ENCODE measurements at places on chromosomes 7 and 10. TPM values are rescaled to one million over a fixed set of nuclear protein-coding genes. Genes with fewer than 3 reads are reported as not detected.

ELN gene
- 13.3 TPM for total RNA-seq

DYNC1I1 gene
- 65.2 TPM for total RNA-seq

WDR86 gene
- total RNA-seq = 14.4 TPM

COL13A1 gene
- total RNA-seq = 4.4 TPM

MMD2 gene
- not detected for total RNA-seq

GSAP gene
- total RNA-seq = 30.2 TPM

TMEM229A gene
- total RNA-seq = not detected

POM121 gene
- total RNA-seq = 16.6 TPM

CHRM2 gene
- 100 TPM for total RNA-seq

WDR37 gene
- total RNA-seq = 25.5 TPM

LLCFC1 gene
- not detected for total RNA-seq

NXPH1 gene
- total RNA-seq = not detected

- DNase-seq = no peak
Measured at GRCh38 chr7:111004310-111004901, 86.5 kb upstream of the LRRN3 start.

GRCh38 chr10:131897297-131897899 lies 3.4 kb upstream of the PPP2R2D start:
- no peak for DNase-seq

- no peak for DNase-seq
Measured at GRCh38 chr10:48885376-48885775, 54.3 kb downstream of the LRRC18 start.

DNA sequence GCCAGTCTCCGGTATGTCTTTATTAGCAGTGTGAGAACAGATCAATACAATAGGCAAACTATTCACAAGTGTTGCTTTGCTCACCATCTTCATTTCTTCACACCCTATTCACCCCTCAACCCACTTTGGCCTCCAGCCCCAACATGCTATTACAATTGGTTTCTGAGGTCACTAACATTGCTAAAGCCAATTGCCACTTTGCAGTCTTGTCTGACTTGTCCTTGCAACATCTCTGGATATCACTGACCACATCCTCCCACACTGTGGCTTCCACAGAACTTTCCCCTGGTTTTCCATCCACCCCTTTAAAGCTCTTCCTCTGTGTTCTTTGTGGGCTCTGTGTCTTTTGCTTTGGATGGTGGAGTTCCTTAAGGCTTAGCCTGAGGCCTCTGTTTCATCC lies 5.2 kb upstream of the APBB1IP start:
- no peak for DNase-seq

DNA sequence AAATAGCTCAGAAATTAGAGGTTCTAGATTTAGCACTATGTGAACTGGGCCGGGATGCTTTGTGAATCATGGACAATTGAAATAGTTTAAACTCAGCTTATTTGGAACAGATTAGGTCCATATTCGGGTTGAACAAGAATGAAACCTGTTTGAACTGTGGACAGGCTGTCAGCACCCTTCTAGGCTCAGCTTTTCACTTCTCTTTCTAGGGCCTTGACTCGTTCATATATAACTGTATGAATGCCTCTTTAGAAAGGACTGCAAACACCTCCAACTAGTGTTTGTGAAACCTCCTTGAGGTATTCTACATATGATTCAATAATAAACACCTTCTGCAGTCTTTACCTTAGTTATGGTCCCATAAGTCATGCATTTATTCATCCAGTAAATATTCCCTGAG lies 115.6 kb downstream of the REEP3 start:
- no peak for DNase-seq

- no peak for DNase-seq
Measured at GRCh38 chr7:137717811-137718271, 128.9 kb downstream of the DGKI start.

GRCh38 chr10:91602449-91602848 lies 30.4 kb downstream of the PPP1R3C start:
- no peak for DNase-seq

GRCh38 chr10:22662733-22663330 lies 51.5 kb downstream of the PIP4K2A start:
- no peak for DNase-seq

DNA sequence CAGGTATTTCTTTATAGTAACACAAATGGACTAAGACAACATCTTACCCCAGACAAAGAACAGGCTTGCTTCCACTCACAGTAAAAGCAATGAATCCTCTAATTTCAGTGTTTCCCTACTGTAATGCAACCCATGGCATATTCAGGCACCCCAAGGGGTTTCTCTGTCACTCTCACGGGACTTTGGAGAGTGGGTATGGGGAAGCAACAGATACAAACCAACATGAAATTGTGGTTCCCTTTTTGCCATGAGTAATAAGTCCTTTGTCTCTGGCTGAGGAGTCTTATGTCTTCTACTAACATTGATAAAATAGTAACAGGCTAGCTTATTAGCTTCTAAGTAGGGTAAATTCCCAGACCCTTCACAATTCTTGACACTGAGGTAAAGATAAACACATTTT lies 51.4 kb upstream of the AOAH start:
- no peak for DNase-seq

DNA sequence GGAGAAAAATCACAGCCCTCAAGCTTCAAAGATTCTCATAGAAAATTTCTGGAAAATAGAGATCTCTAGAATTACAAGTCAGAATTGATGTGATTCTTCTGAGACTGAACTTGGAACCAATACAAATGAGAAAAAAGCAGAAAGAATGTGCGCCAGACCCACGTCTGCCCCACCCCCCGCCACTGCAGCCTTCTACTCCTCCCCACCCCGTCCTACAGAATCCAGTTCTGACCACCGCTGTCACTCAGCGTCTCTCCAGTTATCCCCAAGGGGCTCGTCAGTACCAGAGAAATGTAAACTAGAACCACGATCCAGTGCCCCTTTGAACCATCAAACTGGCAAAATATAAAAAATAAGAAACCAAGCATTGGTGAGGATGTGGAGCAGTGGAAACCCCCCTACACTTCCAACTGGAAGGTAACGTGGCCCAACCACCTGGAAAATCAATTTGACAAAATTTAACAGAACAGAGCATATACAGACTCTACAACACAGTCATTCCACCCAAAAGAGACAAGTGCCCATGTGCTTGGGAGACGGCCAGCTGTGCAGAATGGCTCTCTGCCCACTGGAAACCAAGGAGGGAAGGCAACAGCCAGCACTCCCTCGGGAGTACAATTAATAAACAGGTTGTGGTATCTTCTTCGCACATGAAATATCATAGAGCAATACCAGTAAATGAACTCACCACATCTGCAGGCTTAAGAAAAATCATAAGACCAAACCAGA lies 397.9 kb downstream of the TNS3 start:
- DNase-seq = no peak

GRCh38 chr7:50962281-50962883 lies 179.7 kb upstream of the GRB10 start:
- DNase-seq = no peak

DNA sequence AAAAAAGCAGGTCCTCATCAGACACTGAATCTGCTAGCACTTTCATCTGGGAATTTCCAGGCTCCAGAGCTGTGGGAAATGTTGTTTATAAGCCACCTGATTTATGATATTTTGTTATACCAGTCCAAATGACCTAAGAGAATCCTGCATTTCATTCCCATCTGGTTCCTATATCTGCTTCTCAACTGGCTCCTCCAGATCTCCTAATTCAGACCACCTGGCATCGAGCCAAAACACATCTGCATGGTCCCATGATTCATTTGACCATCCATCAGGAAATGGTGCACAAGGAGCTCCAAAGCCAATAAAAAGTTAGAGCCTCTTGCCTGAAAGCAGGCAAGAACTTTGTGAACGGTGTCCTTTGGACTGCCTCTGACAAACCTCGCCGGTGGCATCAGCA lies 108.9 kb downstream of the IPMK start:
- no peak for DNase-seq

DNA sequence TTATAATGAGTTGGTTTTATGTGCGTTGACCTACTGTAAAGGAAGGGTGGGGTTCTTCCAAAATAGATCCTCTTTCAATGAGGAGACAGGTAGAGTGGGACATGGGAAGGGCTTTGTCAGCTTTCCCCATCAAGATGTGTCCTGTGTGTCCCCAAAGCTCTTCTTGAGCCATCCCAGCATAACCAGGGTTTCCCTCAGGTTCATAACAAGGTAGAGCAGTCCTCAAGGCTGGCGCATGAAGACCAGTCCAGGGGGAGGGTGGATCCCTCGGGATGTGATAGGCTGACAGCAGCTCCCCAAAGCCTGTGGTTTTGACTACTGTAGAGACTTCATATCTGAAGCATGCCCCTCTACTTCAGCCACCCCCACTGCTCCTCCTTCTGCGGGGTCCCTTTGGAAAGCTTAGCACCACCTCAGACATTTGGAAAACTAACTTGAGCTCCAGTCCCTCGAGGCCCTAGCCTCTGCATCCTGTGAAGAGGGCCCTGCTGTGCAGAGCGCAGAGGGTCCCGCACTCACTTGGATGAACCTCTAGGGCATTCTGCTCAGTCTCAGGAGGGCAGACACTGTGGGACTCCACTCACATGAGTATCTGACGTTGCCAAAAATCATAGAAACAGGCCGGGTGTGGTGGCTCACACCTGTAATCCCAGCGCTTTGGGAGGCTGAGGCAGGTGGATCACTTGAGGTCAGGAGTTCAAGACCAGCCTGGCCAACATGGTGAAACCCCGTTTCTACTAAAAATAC lies 1.1 kb upstream of the GIMAP8 start:
- DNase-seq = no peak

DNA sequence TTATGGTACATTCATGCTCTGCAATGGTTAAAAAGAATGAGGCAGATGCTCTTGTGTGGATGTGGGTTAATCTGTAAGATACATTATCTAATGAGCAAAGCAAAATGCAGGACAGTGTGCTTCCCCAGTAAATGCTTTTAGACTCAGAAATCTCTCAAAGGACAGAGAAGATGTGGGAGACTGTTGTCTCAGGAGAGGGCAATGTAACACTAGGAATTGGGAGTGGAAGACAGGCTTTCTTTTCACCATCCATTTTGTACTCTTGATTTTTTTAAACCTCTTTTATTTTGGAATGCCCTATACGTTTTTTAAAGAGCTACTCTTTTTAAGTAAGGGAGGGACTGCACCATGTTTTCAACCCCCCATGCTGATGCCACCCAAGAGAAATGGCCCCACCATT lies 77.5 kb upstream of the ADAM12 start:
- DNase-seq = no peak

- DNase-seq = no peak
Measured at GRCh38 chr10:124689911-124690498, 54.2 kb downstream of the FAM53B start.

DNA sequence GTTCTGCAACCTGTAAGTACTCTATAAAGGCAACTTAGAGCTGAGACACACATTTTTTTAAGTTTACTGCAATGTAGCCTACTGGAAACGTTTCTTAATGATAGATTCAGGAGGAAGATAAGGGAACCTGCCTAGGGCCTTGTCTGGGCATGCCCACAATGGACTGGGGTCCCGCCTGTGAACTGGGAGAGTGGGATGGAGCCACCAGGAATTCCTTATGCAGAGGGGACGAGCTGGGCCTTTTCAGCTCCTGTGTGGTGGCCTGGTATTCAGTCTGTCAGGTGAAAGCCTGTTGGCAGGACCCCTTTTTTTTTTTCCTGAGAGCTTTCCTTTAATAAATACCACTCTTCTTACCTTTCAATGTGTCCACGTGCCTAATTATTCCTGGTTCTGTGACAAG lies 384.4 kb upstream of the ZWINT start:
- DNase-seq = no peak

DNA sequence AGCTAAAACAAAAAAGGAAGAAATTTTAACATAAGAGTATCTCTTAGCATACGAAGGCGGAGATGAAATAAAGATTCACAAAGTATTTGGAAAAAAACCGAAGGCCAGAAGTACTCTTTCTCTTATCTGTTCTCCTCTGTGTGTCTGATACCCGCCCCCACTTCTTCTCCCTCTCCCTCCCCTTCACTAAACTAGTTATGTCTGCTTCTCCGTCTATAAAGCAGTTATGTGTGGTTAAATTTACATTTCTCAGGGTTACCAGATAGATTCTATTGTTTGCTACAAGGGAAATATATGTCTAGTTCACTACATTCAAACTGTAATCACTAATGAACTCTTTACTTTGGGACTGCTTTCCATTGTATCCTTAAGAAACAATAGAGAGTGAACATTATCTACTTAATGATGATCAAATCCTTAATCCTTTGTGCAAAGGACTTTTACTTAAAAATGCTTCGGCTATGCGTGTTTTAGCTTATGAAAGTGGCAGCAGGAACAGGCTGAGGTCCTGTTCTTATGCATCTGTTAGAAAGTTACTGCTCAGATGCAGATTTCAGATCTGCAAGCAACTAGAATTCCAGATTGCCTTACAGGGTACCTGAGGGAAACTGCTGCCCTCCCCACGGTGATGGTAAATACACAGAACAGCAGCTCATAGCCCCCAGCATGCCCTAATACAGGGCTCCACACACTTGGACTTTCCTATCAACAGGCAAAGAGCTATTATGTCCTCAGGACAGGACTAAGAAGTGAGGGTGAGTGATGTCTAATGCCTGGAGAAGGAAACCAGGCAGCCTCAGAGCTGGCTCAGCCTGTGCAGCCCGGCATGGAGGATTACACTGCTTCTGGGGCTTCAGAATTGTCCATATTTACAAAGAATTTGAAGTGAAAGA lies 273.3 kb downstream of the FZD1 start:
- no peak for DNase-seq

- no peak for DNase-seq
Measured at GRCh38 chr10:21811245-21811585, 192.3 kb downstream of the DNAJC1 start.

GRCh38 chr10:100508691-100509150 lies 10.9 kb downstream of the SEC31B start:
- no peak for DNase-seq

DNA sequence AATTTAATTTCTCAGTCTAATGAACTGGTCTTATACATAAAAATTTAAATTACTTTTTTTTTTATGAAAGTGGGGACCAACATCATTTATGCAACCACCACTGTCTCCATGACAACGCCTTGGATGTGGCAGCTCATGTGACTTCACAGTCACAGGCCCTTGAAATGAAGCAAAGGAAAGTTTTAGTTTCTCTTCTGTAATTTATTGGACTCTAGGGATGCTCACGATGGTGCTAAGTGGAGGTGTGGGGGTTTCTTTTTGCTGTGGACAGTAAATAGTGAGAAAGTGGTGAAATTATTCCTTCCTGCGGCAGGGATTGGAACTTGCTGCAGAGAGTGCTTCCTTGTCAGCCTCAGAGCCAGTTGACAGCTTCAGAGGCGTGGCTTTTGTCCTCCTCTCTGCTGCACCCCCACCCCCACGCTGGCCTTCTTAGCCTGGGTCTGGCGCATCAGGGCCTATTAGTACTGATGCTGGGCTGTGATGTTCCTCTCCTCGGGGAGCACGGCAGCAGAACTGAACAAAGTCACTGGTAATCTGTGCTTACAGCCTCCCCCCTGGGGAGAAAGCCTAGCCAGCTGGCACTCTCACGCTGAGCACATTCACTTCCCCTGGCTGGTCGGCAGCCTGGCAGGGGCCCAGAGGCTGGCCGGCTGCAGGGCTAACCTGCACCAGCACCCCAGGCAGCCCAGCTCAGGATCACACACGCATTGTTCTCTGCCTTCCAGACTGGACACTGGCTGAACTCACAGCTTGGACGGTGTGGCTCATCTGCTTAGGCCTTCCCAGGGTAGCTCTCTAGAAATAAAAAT lies 517.5 kb upstream of the GALNT17 start:
- peak; percentile 87 for DNase-seq

Data from sigmoid colon (tissue), 7 donors.